CD4-positive, alpha-beta T cell treated with Interleukin-2 at 100 ng/mL for 4 hours (primary cell): ENCODE measurements at places on chromosomes 4 and X.

GRCh38 chr4:7546152-7546808 lies 111.5 kb upstream of the PSAPL1 start:
- DNase-seq: no peak

- DNase-seq: no peak
Measured at GRCh38 chr4:74121643-74122579, 22.9 kb upstream of the CXCL2 start.

DNA sequence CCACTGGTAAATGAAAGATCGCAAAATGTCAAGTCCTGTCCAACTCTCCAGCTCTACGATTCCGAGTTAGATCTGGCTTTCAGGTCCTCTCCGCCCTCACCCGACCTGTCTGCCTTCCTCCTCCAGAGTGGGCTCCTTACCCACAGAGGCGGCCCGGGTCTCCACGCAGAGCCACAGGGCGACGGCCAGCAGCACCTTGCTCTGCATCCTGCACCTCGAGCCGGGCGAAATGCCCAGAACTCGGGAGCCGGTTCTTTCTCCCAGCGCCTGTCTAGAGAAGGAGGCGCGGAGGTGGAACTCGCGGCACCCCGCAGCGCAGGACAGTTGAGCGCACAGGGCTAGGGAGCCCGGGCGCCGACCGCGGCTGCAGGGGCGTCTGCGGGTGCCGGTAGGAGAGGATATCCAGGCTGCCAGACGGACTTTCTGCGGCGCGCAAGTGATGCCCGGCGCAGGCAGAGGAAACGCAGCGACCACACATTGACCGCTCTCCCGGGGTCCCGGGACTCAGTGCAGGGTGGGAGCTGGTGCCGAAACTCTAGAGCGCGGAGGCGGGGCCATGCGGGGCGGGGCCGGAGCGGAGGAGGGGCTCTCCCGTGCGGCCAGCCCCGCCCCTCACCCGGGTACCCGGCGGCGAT lies at the start of gene KDR:
Gene KDR, minus strand, starts transcription at position 509 of the 635 bp plus-strand sequence. Its CDS starts 302 bp downstream, at position 207.
- DNase-seq: no peak

GRCh38 chr4:185925910-185926360 lies 113.9 kb upstream of the SORBS2 start:
- DNase-seq: no peak

DNA sequence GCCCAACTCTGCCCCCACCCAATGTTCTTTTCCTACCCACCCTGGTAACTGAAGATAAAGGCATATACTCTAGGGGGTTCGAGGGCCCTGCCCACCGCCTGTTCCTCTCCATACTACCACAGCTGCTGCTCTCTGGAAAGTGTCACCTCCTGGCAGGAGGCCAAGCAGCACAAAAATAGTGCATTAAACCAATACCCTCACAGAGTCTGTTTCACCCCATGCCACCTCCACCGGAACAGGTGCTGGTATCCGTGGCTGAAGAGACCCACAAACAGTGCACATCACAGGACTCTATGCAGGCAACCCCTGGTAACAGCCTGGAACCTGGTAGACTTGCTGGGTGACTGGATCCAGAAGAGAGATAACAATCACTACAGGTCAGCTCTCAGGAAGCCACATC lies 85.1 kb upstream of the CTSO start:
- no peak for DNase-seq

DNA sequence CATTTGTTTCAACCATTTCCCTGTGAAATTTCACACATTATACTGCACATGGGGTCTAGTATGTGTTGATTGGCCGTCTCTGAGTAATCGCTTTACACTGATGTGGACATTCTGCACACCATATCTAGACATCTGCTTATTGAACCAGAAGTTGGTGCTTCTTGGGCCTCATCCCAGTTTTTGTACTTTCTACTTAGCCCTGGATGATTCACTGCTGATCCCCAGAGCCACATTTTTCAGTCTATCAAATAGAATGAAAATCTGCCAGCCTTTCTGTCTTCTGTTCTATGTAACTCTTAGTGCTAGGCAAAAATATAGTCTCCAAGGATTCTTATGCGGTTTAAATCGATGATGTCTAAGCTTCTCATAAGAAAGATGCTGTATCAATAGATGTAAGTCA lies 40.5 kb upstream of the RELL1 start:
- DNase-seq: no peak

- no peak for DNase-seq
Measured at GRCh38 chr4:183599284-183599683, 59.7 kb downstream of the RWDD4 start.

DNA sequence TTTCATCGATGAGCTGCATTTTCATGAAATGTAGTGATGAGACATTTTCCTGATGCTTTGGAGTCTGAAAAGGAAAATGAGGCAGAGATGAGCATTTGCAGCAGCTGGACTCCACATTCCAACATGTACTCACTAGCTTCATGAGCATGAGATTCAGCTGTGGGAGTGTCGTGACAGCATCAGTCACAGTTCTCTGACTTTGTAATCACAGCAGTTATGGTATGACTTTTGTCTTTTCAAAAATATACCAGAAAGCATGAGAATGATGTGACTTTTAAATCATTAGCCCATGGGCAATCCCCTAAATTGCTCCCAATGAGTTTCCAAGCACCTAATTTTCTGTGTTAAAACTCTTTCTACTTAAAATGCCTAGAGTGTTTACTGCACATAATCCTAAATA lies 18.3 kb upstream of the MSL3 start:
- DNase-seq: no peak

- DNase-seq: no peak
Measured at GRCh38 chr4:44670506-44671199, 7.6 kb upstream of the GUF1 start.

DNA sequence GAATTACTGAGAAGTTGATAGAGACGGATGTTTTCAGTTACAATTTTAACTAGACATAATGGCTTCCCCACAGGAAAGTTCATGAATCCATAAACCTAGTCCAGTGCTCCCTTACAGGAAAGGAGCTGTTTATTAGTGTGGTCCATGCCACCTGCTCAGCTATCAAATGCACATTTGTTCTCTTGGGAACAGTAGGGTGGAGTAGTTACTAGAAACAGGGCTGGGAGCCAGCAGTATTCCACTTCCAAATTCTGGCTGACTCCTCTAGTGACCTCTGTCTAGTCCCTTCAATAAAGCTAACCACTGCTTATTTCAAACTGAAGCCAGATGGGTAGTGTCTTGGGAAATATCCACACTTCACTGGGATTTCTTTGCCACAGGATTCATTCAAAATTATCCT lies 88.4 kb upstream of the TLL1 start:
- no peak for DNase-seq

GRCh38 chrX:103927633-103928032 lies 34.8 kb upstream of the TMSB15B start:
- DNase-seq: no peak

- DNase-seq: no peak
Measured at GRCh38 chr4:4947721-4948120, 71.5 kb downstream of the CYTL1 start.

GRCh38 chrX:73812256-73812655 lies 249.3 kb downstream of the CHIC1 start:
- no peak for DNase-seq

DNA sequence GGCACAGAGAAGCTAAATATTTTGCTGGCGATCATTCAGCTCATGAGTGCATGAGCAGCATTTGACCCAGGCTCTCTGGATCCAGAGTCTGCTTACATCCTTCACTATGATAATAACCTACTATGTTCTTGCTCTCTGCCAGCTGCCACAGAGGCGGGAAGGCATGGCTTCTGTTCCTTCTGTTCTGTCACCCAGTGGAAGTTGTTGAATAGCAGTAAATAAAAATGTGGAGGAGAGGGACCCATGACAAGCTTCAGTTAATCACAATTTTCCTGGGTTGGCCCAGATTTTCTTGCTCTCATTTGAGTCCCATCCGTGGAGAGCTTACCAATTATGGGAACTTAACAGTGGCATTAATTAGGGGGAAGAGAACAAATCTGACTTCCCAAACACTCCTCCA lies 250.1 kb upstream of the NOCT start:
- DNase-seq: no peak

DNA sequence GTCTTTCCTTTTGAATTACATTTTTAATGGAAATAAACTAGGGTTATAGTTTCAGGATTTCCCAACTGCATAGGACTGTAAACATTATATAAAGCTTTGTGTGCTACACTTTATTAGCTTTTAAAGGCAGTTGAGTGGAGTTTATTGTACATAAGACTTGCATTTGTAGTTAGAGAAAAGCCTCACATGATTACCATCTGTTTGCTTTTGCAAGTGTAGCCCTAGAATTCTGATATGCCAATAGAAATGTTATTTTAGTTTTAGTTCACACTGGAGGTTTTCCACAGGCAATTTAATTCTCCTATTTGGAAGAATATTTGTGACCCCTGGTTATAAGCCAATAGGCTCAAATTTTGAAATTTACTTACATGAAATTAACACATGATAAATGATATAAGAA lies 41.3 kb upstream of the ANK2 start:
- no peak for DNase-seq

DNA sequence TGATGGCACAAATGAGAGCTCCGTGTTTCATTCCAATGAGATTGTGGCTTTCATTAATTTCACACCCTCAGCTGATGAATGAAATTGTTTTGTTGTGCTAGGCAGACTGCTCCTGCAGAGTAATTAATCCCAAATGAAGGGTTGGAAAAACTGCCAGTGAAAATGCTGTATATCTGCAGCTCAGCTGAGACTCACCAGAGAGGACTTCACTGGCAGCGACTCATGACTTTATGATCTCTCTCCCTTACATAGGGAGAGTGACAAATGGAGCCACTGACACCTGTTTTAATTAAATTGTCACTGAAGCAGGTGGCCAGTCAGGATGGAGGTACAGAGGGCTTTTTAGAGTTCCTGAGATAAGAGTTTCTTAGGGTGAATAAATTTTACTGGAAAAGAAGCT lies 24.8 kb downstream of the GRXCR1 start:
- no peak for DNase-seq

GRCh38 chr4:111556851-111557250 lies 588.4 kb upstream of the FAM241A start:
- no peak for DNase-seq
